ENCODE measurements at places on chromosomes 1 and 21.

GRCh38 chr1:201713086-201713810 is 115.7 kb upstream of the IPO9 start:
- peak; percentile 99 for DNase-seq

DNA sequence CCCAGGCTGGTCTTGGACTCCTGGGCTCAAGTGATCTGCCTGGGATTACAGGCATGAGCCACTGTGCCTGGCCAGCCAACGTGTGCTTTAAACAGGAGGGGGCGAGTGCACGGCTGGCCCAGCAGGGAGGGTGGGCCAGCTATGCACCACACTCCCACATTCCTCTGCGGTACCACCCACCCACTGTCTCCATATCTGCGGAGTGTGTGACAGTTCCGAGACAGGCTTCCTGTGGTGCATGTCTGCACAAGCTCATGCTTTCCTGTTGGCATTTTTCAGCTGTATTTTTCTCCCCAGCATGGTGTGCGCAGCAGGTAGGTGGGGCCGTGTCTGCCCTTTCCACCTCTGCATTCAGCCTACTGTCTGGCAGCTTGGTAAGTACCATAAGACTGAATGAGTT is 183.3 kb downstream of the AJAP1 start:
- no peak for DNase-seq

DNA sequence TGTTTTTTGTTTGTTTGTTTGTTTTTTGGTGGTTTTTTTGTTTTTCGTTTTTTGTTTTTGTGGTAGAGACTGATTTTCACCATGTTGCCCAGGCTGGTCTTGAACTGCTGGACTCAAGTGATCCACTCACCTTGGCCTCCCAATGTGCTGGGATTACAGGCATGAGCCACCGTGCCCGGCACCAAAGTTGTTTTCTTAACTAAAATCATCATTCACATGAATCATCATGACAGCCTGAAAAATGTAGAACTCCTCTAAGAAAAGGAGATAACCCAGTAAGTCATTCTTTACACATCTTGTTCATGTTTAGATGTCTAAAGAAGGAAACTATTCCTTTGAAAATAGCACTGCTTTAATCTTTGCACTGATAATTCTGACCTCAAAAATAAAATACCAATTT is 37.5 kb downstream of the DISP1 start:
- no peak for DNase-seq

GRCh38 chr1:221742555-221743415 is 896 bp upstream of the DUSP10 start:
- DNase-seq = peak; percentile 94

GRCh38 chr1:231612393-231613089 is 14.0 kb upstream of the DISC1 start:
- no peak for DNase-seq

DNA sequence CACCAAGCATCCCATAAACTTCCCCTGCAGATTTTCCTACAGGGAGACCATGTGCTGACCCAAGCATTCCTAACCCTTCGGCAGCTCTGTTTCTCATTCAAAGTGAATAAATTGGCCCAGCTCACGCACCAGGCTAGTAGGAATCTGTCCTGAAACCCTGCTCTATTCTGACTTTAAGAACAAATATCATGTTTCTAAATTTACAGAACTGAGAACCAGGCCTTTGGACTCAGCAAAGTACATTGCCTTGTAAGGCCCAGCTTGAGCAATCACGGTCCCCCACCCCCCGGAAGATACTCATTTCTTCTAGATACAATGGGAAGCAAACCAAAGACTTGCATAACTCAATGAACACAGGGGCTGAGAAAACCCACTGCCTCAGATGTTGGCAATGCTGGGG is 160.1 kb upstream of the NFIA start:
- DNase-seq = no peak

DNA sequence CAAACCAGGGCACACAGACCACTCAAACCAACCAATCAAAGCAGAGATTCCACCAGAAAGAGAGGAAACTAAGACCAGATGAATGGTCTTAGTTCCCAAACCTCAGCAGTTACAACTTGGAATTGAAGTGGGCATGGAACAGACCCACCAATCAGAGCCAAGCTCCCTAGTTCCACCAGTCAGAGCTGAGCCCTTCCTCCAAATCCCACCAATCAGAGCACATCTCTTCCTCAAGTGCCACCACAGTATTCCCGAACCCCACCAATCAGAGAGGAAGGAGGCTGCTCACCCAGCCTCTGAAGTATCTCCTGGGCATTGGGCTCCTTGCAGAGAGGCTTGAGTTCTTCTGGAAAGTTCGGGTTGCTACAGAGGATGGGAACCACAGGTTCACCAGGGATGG is 1.4 kb downstream of the GUCA2A start:
- no peak for DNase-seq

DNA sequence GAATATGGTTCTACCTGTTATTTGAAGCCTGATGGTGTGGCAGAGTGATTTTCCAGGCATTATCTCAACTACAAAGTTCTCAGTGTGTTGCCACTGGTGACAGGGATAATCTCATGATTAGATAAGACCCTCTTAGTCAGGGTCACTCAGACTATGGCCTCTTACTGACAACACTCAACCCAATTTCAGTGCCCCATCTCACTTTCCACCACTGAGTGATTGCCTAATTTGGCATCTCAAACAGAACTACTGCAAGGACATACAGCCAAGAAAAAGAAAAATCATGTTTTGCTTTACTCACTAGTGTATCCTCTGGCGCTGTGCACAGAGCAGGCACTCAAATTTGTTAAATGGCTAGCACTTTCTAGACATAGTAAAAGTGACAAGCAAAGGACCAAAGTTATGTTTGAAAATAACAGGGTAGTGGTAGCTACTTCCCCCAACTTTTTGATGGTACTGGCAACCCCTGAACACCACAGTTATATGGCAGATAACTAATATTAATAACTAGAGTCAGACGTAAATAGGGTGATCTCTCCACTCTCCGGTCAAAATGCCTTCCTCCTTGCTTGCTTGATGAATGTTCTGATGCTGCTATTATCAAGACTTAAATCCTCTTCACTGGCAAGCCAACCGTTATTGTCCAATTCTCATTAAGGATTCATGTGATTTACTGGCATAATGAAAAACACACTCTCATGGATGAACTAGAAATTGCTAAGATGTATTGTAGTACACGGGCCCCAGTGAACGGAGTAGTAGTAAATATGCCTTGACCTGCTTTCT is 37.1 kb upstream of the SLC30A10 start:
- no peak for DNase-seq

- DNase-seq = no peak
Observed at GRCh38 chr1:221237587-221237986, 358.3 kb downstream of the HLX start.

- DNase-seq = no peak
Observed at GRCh38 chr1:6623269-6623965, 1.3 kb upstream of the THAP3 start.

GRCh38 chr1:161824618-161825017 is 58.5 kb downstream of the ATF6 start:
- no peak for DNase-seq

DNA sequence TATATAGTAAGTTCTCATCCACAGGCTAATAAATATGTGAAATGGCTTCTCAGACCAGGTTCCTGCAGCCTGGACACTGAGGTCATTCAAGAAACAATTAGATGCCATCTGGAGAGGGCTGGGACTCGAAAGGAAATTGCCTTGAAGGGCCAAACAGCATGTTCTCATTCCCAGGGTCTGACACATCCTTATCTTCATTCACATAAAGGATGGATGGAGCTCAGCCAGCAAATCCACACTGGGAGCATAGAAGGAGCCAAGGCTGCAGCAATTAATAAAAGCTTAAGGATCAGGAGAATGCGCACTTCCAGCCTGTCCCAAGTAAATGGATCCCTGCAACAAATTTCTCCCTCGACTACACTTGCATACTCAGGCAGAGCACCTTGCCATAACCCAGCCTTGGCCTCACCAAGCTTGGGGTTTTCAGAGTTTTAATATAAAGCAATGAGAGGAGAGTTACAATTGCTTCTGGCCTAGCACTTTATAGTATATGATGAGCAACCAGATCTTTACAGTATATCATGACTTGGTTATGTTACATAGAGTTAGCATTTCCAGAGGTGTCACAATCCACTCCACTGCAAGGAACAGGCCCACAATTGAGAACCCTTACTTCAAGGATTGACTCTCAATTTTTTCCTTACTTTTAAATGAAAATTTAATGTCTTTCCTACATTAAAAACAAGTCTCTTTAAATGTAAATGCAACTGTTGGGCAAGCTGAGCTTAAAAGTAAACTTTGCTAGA is 55.9 kb downstream of the BCAR3 start:
- peak; percentile 82 for DNase-seq

GRCh38 chr1:181044449-181044966 is 10.7 kb downstream of the MR1 start:
- DNase-seq = no peak

DNA sequence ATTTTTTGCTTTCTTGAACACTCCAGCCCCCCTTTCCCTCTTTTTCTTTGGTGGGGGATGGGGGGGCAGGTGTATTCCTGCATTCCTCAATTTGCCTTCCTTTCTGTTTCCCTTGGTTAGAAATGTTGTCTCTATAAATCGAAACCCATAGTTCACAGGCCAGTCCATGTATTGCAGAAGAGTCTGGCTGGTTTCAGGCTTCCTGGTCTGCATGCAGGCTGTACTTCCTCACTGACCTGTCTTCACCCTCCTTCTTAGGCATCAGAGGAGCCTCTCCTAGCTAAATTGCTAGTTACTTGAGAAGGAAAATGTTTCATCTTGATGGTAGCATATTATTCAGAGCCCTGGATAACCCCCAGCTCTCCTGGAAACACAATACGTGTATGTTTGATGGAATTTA is 140.0 kb downstream of the SPATA46 start:
- no peak for DNase-seq

DNA sequence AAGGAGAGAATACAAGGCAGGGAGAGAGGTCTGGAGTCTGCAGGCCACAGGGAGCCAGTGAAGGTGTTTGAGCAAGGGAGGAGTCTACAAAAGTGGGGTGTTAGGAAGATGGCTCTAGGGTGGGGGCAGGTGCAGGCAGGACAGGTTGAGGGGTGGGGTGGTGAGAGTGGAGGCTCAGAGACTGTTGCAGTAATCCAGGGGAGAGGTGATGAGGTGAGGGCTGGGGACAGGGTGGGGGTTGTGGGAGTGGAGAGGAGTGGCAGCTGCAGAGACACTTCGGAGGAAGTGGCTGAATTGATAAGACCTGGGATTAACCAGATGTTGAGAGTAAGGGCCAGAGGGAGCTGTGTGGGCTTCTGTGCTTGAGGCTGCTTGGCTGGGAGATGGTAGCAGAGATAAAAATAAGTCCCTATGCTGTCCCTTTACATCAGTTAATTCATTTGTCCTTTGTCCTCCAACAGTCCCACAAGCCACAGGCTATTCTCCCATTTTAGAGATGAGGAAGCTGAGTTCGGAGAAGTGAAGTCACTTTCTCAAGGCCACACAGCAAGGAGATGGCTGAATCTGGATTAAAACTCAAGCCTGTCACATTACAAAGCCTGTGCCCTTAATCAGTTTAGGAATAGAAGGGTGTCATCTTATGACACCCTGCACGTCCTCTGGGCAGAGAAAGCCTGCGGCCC is 54.8 kb upstream of the SYNC start:
- DNase-seq = no peak

DNA sequence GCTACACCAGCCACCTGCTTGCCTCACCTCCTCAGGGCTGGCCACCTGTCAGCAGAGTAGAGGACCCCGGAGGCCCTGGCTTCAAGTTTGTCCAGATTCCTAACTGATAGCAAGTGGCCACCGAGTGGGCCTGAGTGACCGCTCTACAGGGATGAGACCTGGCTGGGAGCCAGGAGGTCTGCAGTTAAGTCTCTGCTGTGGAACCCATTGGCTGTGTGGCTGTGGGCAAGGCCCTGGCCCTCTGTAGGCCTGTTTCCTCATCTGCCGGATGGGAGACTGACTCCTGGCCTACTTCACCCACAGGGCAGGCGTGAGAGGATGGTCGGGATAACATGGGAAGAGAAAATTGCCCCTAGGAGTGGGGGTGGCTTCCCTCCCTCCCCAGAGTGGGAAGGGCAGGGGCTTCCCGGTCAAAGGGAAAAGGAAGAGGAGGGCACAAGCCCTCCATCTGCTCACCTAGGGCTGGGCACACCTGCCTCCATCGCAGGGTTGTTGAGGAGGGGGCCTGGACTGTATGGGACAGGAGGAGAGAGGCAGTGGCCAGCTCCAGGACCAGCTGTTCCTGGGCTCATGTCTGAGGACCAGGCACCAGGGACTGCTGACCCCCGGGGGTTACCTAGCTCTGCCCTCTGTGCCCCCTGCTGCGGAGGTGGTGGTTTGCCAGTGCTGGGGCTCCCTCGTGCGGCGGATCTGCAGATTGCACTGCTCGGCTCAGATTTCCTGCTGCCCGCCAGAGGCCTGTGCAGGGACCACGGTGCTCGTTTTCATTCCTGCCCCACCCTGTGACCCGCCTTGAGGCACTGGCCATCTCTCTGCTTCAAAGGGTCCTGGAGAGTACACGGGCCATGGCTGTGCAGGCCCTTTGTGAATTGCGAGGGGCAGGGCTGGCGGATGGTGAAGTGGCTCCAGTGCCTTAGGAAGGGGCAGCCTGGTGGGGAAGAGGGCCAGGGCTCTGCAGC is 9.1 kb upstream of the MTFR1L start:
- peak; percentile 74 for DNase-seq
